Activated naive CD4-positive, alpha-beta T cell treated with Interleukin-2 at 50 U/mL for 16 hours (primary cell): ENCODE measurements at places on chromosomes 3 and 15.

DNA sequence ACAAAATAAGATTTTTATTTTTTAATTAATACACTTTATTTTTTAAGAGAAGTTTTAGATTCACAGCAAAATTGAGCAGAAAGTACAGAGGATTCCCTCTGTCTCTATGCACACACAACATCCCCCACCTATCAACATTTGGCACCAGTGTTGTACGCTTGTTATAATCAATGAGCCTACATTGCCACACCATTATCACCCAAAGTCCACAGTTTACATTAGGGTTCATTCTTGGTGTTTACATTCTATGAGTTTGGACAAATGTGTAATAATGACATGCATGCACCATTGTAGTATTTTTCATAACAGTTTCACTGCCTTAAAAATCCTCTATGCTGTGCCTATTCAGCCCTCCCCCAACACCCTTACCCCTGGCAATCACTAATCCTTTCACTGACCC lies 51.3 kb upstream of the TTBK2 start:
- no peak for DNase-seq

DNA sequence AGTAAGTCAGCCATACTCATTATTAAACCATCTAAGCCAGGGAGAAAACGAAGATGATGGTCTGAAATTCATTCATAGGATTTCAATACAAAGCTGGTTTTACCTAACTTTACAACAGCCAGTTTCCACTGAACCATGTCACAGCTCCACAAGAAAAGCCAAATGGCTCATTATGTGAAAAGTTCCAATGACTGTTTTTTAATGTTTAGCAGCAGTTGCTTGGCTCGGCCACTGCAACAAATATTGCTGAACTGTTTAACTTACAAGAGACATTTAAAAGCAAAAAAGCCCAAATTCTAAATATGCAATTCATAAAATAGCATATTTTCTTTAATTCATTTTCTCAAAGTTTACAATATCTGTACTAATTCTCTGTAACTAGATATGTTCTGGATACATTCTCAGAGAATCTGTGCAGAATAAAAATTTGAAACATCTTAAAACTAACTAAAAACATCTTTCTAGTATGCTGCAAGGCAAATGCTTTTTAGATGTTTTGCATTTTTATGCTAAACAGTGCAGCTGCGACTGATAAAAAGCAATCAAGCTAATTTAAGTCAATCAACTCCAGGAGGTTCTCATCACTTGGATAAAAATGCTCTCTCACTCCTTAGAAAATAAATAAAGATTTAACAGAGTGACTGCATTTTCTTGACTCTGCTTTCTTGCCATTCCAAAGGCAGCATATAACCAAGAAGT lies 356.5 kb downstream of the ERC2 start:
- DNase-seq = no peak

- DNase-seq = no peak
Observed at GRCh38 chr15:59996298-59997041, 7.6 kb upstream of the FOXB1 start.

DNA sequence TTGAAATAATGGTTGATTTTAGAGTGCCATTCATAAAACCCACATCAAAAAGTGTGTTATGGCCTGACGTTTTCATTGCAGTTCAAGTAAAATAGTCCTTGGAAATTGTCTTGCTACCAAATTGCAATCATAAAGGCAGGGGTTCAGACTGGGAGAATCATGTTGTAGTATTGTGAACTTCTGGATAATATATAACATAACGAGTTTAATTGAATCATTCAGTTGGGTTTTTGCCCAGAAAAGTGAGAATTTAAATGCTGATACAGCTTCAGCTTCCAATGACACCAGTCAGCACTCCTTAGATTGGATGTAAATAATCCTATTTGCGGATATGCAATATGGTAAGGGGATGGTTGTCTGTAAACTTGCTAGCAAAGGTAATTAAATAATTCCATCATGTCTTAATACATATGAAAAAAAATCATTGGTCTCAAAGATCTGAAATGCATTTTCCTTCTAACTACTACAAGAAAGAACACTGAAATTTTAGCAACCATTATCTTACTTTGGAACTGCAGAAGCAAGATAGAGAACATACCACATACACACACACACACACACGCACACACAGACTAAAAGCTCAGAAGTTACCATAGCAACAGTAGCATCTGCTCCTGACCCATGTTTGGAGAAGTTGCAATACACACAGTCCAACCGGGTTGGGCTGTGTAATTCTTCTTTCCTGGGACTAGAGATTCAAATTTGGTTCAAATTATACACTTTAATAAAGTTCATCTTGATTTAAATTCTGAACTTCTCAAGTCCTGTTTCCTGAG lies 686.2 kb upstream of the NR2F2 start:
- DNase-seq = no peak

DNA sequence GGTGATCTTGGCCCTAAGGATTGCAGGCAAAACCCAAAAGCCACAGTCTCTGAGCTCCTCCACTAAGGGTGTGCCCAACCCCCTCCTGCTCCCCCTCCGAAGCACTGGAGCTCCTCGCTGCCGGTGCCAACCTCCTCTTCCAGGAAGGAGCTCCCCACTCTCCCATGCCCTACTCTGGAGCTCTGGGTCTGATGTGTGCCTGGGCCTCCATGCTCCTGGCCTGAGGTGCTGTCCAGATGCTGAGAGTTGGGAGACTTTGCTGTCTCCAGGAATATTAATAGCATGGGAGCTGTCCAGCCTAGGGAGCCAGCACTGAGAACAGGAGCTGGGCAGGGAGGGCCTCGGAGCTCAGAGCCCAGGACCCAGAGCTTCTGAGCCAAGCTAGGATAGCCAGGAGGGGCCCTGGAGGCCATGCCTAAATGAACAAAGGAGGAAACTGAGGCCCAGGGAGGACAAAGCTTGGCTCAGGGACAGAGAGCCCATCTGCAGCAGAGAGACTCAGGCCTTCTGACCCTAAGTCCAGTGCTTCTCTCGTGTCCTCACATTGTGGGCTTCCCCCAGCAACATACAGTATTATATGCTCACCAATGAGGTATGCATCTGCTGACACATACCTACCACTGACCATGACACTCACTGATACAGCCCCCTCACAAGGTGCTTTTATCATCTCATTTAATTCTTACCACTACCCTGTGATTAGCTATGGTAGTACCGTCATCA lies 36.9 kb upstream of the HERC1 start:
- DNase-seq = no peak

DNA sequence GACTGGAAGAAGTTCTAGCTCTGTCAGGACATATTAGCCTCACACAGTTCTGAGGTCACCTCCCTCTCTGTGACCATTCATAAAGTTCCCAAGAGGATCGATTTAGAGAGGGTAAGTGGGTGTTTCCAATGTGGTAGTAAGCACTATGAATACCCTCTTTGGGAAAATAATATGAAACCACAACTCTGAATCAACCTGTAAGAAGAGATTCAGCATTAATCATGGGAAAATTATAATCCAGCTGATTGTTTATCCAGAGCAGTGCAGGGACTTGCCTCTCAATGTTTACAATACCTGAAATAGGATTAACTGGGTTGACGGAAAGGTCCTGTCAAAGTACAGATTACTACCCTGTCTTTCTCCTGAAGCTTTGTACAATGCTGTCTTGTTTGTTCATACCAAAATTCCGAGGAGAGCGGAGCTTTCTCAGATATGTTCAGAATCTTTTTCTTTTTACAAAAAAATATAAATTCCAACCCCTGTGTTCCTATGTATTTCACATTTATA lies 302.9 kb upstream of the DPPA4 start:
- DNase-seq = no peak

GRCh38 chr15:49330166-49330565 lies 92.9 kb upstream of the FGF7 start:
- DNase-seq = no peak

DNA sequence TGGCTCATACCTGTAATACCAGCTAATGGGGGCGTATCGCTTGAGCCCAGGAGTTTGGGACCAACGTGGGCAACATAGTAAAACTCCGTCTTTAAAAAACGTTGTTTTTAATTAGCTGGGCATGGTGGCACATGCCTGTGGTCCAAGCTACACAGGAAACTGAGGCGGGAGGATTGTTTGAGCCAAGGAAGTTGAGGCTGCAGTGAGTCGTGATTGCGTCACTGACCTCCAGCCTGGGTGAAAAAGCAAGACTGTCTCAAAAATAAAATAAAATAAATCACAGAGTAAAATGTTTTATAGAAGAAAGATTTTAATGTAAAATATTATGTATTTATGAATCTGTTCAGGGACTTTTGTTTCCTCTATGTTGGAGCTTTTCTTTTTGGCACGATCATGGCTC lies 15.3 kb upstream of the STRIT1 start:
- DNase-seq = no peak

DNA sequence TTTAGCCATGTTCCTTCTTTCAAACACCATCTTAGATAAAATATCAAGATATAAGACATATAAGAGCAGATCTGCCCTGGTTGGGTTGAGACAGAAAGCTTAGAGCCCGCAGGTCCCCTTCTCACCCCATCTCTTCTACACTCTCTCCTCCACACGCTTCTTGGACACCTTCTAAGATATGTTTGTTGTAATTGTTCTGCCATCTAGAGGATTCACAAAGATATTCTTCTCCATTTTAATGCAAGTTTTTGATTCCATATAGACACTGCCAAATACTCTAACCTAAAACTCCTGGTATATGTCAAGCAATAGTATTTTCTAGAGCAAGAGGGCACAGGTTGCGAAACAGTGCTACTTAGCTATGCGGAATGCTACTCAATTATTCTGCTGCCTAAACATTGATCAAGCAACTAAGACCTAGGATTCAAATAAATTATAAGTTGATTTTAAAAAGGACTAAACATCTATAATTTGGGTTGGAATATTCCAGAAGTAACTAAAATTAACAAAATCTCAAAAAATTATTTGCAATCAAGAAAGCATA lies 6.8 kb downstream of the CHRM5 start:
- DNase-seq = no peak

DNA sequence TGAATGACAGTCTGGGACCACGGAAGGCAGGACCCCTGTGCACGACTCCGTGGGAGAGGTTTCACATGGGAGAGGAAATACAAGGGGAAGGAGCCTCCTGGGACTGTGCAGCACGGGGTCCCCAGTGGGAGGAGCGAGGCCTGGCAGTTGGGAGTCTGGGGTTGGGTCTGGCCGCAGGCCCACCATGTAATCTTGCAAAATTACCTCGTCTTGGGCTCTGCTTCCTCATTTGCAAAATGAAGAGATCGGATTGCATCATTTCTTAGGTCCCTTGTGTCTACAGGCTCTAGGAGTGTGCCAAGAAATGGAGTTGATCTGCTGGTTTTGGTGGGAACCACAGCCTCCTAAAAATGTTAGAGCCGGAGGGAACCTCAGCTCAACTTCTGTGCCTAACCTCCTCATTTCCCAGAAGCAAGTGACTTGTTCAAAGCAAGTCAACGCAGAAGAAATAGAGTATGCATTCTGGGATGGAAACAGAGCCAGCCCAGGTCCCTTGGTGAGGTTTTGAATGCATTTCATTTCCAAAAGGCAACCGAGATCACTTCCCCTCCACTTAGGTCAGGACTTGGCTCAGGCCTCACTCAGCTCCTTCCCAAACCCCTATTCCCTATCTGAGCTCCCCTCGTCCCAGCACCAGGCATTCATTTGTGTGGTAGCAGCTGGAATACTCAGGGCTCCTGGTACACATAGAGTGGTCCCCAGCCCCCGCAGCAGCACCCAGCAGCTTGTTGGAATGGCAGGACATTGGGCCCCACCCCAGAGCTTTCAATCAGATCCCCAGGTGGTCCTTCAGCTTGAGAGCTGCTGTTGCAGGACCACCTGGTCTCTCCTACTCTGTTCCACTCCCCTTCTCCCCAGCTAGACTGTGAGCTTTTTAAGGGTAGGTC lies 267.7 kb downstream of the XXYLT1 start:
- no peak for DNase-seq

DNA sequence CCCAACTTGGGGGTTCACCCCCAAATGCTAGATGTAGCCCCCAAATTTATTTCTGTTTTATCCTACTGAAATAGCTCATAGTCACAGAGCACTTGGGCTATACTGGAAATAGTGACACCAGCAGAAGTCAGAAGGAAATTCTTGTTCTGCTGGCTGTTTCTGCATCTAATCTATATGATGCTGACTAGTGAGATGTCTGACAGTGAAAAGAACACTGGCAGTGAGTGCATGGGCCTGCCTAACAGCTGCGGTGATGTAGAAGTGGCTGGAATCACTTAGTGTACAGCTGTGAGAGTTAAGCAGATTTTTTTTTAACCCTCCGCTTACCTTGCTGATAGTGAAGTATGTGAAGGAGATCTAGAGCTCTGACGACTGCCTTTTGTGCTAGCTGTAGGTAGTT lies 14.0 kb downstream of the TTC14 start:
- no peak for DNase-seq

DNA sequence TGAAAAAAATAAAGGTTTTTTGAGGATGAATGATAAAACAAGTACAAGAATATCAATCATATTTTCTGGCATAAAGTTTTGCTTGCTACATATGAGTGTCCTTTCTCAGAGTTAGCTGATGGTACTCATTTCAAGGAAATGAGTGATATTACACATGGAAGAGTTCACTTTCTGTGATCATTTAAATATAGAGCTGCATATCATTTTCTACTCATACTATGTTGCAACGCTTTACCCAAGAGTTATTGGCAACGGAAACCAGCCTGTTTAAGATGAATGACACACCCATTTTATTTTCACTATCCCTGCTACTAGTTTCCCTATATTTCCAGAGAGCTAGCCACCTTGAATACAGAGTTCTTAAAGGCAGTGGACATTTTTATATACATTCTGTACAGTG lies 35.4 kb upstream of the RBMS3 start:
- DNase-seq = no peak

- DNase-seq = no peak
Observed at GRCh38 chr3:7700539-7700938, 801.1 kb upstream of the LMCD1 start.

DNA sequence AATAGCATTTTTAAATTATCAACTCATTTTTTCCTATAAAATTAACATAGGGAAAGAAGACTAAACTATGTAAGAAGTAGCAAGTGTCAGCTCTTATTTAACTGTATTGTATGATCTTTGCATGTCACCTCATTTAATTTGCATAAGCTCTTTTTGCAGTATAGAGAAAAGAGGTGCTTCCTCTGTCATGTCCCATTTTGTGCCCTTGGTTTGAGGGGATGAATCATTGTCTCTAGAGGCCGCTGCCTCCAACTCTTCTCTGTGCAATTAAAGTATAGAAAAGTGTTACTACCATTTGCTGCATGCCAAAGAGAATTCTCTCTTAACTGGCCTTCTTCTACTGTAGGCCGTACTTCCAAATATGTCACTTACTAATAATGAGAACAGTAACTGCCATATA lies 93.4 kb downstream of the LRRC28 start:
- DNase-seq = no peak

DNA sequence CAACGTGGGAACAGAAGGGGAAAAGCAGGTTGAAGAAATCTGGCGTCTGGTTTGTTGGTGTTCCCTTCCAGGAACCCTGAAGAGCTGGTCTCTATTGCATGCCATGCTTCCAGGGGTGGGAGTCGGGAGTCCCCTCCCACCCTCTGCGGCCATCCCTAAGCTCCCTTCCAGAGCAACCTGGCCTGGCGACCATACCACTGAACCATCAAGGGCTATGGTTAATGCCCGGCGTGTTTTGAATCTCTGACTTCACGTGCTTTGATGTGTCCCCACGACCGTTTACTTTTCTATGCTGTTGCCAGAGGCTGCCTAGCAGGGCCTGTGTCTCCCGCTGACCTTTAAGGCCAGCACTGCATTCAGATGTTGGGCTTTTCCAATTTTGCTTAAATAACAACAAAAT lies 696 bp upstream of the SNRK start:
- DNase-seq = no peak

GRCh38 chr3:12946649-12947316 lies 105.4 kb upstream of the RPL32 start:
- DNase-seq = no peak
